CMK (cell line): ENCODE measurements at places on chromosomes 4 and X.

DNA sequence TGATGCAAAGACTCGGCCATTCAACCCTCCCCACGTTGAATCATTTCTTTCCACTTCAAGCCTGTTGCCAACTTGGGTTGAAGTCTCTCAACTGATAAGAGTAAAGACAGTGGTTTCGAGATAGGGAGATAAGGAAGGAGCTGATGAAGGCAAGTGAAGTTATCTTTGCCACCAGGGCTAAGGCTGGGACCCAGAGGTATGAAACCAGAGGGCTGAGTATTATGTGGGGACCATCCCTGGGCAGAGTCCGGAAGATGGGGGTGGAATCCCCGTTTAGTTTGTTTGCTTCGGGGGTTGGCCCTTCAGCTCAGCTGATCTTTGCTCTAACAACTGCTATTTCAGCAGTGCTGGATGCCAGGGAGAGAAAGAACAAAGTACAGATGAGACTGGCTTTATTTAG, 2.3 kb upstream of the XPNPEP2 start:
- DNase-seq = peak; percentile 76

DNA sequence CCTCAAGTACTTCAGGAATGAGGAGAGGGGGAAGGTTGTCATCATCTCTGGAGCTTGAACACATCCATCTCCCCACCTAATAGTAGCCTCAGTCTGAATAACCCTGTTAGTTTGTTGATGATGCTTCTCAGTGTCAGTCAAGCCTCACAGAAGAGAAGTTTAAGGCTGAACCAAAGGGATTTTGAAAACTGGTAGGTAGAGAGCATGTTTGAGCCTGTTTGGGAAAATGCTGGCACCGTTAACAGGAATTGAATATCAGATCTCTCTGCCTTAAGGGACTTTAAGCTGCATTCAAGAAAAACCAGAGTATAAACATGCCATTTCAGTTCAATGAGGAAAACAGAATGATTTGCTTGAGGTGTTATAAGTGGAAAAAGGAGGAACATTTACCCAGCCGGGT, 73.1 kb downstream of the MAPK10 start:
- no peak for DNase-seq

- DNase-seq = no peak
Observed at GRCh38 chrX:47172549-47172948, 21.1 kb upstream of the UBA1 start.

DNA sequence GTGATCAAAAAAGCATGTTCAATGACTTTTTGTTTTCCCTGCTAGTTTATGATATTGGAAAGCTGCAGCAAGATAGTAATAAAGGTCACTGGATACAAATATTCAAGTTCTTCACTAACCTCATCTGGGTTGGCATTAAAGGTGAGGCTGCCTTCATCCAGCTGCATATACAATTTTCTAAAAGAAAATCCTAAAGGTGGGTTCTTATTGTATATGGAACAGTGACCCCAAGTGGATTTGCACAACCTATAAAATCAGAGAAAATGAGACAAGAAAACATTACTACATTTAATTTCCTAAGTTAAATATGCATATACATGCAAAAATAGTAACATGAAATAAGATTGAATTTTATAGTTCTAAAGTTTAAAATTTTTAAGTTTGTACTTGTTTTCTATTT, 23.9 kb downstream of the FBXO8 start:
- DNase-seq = no peak

DNA sequence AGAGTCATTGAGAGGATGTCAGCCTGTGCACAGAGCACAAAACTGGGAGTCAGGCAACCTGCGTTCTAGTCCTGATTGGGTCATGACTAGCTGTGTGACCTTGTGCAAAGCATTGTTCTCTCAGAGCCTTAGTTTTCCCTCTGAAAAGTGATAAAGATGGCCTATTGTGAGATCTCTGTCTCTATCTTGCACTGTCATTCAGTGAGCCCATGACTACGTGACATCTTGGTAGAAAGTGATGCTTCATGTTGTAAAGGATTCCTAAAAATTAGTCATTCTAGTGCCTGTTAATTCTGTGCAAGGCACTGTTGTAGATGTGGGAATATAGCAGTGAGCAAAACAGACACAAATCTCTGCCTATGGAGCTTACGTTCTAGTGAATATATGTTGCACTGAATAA, 2.5 kb downstream of the PGRMC1 start:
- DNase-seq = no peak

GRCh38 chrX:153922932-153923857, 2.9 kb downstream of the ARHGAP4 start:
- DNase-seq = no peak

DNA sequence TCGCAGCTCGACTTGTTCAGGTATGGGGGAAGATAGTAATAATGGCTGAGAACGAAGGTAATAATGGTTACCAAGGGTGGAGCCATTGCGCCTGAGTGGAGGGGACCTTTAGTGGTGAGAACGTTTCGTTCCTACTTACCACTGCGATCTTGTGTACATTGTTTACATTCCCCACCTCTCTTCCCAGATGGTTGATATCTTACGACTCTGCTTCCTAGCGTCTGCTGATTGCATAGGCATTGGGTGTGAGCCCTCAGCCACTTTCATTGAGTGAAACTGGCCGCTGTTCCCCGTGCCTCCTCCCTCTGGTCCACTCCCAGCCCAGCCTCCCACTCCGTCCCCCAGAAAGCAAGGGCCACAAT, 850 bp downstream of the IGBP1 start:
- no peak for DNase-seq

GRCh38 chrX:136034668-136035067, 49.4 kb downstream of the SLC9A6 start:
- no peak for DNase-seq

- no peak for DNase-seq
Observed at GRCh38 chr4:73864365-73864764, 4.8 kb upstream of the CXCL1 start.

- no peak for DNase-seq
Observed at GRCh38 chr4:152655272-152656129, 24.3 kb downstream of the TMEM154 start.

GRCh38 chr4:8867624-8868320, 3.9 kb downstream of the HMX1 start:
- no peak for DNase-seq

- no peak for DNase-seq
Observed at GRCh38 chr4:72918362-72918761, 151.2 kb downstream of the COX18 start.

DNA sequence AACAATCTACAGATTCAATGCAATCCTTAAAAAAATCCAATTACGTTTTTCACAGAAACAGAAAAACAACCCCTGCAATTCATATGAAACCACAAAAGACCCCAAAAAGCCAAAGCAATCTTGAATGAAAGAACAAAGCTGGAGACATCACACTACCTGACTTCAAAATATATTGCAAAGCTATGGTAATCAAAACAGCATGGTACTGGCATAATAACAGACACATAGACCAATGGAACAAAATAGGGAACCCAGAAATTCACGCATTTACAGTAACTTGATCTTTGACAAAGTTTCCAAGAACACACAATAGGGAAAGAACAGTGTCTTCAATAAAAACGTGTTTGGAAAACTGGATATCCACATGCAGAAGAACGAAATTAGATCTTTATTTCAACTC, 14.6 kb downstream of the MGAT4D start:
- no peak for DNase-seq

DNA sequence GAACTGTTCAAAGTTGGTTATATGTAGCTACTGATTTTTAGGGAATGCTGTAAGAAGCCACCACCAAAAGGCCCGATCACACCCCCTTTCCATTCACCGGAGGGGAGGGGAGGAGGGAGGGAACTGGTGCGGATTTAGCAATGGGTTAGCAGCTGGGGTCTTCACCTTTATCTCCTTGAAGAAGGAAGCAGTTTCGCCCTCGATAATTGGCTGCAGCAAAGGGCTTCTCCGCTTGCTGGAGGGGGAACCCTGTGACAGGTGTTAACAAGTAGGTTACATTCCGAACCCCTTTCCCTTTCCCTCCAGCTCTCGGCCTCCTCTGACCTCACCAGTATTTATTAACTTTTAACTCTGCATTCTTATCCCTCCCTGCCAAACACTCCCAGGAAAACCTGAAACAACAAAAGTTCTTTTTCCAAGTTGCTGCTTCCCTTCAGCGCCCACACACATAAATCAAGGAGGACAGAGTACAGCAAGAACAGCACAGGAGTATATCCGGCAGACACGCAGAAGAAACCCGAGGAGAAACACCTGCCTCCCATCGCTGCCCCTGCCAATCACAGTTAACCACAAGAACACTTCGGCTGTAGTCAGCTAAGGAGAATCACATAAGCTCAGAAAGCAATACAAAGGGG, 39.8 kb upstream of the NAP1L5 start:
- DNase-seq = no peak

GRCh38 chr4:147831551-147832171, 99.8 kb downstream of the ARHGAP10 start:
- no peak for DNase-seq

DNA sequence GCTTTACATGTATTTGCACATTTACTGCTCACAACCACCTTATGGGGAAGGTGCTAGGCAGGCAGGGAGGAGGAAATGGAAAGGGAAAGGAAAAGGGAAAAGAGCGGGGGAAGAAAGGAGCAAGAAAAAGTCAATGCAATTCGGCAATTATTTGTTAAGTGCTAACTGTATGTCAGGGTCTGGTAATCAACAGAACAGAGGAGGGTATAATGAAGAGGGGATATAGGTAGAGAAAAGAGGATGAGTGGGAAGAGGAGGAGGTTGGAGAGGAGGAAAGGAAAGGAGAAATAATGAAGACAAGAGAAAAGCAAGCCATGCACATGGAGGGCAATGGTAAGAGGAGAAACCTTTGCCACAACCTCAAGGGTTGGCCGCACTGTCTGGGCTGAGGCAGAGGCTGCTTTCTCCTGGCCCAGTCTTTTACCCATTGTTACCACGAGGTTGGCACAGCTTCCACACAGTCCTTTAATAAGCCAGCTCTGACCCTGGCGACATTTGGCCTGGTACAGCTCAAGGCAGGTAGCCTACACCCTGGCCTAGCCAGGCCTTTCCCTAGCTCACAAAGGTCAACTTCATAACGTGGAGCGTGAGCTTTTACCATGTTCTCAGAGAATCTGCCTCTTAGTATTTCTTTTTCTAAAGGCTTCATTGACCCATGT, 836 bp downstream of the BTK start:
- DNase-seq = no peak

DNA sequence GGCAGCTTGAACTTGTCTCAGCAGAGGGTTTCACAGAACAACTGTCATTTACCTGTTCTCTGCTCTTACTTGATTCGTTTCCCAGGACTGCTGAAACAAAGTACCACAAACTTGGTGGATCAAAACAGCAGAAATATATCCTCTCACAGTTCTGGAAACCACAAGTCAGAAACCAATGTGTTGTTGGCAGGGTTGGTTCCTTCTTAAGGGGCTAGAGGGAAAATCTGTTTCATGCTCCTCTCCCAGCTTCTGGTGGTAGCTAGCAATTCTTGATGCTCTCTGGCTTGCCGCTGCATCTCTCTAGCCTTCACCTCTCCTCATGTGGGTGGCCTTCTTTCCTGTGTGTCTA, 4.7 kb downstream of the TLR8 start:
- DNase-seq = no peak

- no peak for DNase-seq
Observed at GRCh38 chrX:29941287-29941686, 274.1 kb upstream of the MAGEB2 start.

GRCh38 chr4:176575141-176575730, 217.5 kb downstream of the VEGFC start:
- no peak for DNase-seq

DNA sequence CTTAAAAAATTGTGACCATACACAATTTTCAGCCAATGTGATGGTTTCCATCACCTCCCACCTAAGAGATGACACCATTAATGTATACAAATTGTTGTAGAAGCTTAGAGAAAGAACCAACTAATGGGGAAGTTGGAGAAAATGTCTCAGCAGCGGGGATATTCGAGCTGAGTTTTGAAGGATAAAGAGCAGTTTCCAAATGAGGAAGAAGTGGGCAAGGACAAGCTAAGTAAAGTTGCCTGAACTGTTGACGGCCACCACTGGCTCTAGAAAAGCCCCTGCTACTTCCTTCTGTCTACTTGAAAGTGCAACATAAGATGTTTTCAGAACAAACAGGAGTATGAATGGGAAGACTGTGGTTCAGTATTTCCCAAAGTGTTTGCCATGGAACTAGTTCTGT, 92.0 kb downstream of the CHRNA9 start:
- no peak for DNase-seq

- no peak for DNase-seq
Observed at GRCh38 chr4:39020130-39020529, 12.1 kb downstream of the TMEM156 start.

GRCh38 chr4:31538877-31539276, 818.7 kb downstream of the PCDH7 start:
- no peak for DNase-seq

DNA sequence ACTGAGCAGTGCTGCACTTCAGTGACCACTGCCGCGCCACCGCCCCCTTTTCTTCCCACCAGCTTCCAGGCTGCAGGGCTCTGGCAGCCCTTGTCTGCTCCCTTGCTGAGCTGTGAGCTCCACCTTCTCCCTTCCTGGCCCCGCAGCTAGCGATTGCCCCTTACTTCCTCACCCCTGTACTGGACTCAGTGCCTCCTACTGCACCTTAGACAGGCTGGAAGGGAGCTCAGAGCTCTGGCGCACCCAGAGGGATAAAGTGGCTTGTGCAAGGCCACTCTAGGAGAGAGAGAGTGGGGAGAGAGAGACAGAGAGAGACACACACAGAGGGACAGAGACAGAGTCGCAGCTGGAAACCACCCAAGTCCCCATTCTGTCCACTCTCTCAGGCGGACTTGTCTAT, 6.0 kb downstream of the RASL11B start:
- no peak for DNase-seq

DNA sequence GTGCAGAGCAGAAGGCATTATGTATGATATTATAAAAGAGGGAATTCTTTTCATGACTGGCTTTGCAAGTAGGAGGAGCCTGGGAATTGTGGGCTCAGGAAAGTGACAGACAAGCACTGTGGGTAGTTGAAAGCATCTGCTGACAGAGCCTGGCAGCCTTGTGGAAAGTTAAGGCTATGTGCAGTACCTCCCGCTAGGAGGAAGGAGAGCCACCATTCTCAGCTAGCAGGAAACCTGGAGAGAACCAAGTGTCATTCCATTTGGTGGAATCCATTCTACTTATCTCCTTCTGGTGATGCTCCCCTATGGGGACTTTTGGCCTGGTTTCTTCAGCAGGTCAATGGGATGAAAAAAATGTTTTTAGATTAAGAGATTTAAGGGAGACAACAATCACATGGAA, 81.8 kb downstream of the ASB9 start:
- no peak for DNase-seq

DNA sequence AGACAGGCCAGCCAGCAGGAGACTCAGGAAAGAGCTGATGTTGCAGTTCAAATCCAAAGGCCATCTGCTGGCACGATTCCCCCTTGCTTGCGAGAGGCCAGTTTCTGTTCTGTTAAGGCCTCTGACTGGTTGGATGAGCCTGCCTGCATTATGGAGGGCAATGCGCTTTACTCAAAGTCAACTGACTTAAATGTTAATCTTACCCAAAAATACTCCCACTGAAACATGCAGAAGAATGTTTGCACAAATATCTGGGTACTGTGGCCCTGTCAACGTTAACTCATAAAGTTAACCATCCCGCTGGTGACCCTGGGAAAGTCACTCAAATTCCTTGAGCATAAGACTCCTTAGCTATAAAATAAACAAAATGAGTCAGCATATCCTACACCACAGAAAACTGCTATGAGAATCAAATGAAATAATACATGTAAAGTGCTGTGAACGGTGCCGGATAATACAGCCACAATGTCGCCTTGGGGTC, 326.4 kb downstream of the EVC2 start:
- DNase-seq = no peak
